Stimulated activated naive B cell treated with anti-CD40 and anti-IgM and Interleukin-4, amounts not matched to agents 10 μg/mL and 1 μg/mL and 100 μg/mL, for 72 hours (primary cell): ENCODE measurements at places on chromosomes 2 and 18.
A peak's percentile ranks its signal among the peaks of the same experiment; 100 is the strongest.

DNA sequence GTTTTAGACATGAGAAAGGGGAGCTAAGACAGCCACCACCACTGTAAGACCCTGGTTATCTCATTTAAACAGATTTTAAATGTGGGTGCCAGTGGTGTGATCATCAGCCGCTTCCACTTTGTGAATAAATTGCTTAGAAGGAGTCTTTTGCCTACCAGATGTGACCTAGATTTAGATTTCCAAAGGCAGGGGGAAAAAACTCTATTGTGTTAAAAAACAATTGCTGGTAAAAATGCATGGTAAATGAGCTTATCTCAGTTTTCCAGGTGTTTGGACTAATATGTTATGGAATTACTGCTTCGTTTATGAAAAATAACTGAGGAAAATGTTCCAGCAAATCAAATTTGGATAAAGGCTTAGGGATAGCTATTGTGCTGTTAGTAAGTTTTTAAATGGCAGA, 466.3 kb upstream of the RAB12 start:
- H3K4me3 ChIP-seq: no peak overlapping the region
- H3K36me3 ChIP-seq: no peaks in the 10 kb centered on the region
- no peaks in the 10 kb centered on the region for H3K27me3 ChIP-seq
- no peak overlapping the region for H3K27ac ChIP-seq

DNA sequence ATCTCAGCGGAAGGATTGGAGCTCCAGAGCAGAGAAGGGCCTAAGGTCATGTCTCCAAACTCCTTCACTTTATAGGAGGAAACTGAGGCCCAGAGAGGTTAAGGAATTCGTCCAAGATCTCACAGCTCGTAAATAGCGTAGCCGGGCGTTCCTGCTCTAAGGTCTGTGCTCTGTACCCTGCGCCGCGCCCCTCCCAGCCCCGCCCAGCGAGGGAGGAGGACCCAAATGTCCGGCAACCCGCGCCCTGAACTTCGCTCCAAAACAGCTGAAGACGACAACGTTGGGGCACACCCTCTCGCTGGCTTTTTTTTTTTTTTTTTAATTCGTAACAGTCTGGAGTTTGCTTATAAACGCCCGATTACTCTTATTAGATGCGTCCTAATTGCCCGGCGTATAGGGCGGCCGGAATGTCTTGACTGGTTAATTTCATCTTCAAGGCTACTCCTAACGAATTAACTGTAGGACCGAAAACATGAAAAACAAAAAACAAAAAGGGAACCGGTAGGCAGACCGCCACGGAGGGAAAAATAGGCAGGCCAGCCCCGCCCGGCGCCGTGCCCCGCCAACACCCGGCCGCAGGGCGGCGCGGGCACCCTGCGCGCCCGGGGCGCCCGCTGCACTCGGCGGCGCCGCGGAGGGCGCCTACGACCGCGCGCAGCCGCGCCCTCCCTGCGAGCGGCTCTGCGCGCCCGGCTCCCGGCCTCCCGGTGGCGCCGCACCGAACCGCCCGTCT, 928 bp upstream of the FOSL2 start:
- H3K4me3 ChIP-seq: no peak overlapping the region
- H3K27ac ChIP-seq: peak overlapping the region; percentile 95
- H3K36me3 ChIP-seq: peaks cover 10% of the 10 kb centered on the region
- peak; percentile 50 for DNase-seq
- peaks cover 28% of the 10 kb centered on the region for H3K4me1 ChIP-seq

DNA sequence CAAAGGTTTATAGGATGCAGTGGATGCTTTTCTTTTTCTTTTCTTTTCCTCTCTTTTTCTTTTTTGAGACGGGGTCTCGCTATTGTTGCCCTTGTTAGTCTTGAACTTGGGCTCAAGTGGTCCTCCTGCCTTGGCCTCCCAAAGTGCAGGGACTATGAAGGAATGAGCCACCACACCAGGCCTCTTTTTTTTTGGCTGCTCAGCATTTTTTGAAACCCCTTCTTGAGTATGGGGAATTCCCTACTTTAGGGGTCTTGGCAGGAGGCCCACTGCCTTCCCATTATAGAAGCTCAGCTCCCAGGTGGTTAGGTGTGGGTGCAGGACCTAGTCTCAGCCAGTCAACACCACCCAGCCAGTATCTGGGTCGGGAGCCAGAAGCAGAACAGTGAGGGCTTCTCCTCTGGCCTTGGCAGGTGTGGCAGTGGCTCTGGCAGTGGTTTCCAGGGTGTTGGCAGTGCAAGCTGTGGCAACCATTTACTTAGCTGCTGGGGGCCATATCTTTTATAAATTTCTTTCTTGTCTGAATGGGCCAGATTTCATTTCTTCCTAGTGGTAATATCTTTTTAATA, 51.4 kb upstream of the ACYP2 start:
- no peak overlapping the region for H3K27ac ChIP-seq
- no peak overlapping the region for H3K4me3 ChIP-seq
- peaks cover 10% of the 10 kb centered on the region for H3K36me3 ChIP-seq
- H3K27me3 ChIP-seq: no peaks in the 10 kb centered on the region

DNA sequence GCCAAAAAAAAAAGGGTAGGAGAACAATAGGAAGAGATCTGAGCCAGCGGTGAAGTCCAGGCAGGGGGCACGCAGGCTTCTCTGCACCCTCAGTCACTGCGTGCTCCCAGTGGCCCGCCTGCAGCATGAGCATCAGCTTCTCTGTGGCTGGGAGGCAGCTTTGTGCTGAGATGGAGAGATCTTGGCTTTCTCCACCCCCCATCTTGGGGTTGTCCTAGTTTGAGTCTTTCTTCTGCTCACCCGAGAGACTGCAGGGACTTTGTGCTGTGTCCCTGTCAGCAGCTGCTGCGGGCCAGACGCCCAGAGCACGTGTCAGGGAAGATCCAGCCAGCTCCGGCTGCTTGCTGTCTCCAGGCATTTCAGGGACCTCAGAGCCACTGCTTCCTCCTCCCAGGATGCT, 20.3 kb downstream of the TRAPPC12 start:
- no peaks in the 10 kb centered on the region for H3K27me3 ChIP-seq
- no peak overlapping the region for H3K4me3 ChIP-seq
- no peak for DNase-seq
- no peak overlapping the region for H3K27ac ChIP-seq
- peaks cover 19% of the 10 kb centered on the region for H3K4me1 ChIP-seq

GRCh38 chr2:239928391-239929350, 96.5 kb downstream of the NDUFA10 start:
- no peak for DNase-seq
- peaks cover 16% of the 10 kb centered on the region for H3K27me3 ChIP-seq
- no peak overlapping the region for H3K4me3 ChIP-seq
- H3K36me3 ChIP-seq: peaks cover 24% of the 10 kb centered on the region
- H3K4me1 ChIP-seq: peaks cover 3% of the 10 kb centered on the region

- H3K27ac ChIP-seq: no peak overlapping the region
- no peak for DNase-seq
- no peaks in the 10 kb centered on the region for H3K27me3 ChIP-seq
- H3K4me3 ChIP-seq: no peak overlapping the region
- peaks cover 35% of the 10 kb centered on the region for H3K36me3 ChIP-seq
Observed at GRCh38 chr18:23324056-23324811, 128.9 kb upstream of the RIOK3 start.
